Activated T-cell treated with anti-CD3 and anti-CD28 coated beads, Interleukin-2, amount 50 U/mL, for 4 hours (primary cell): ENCODE measurements at places on chromosomes 5 and 9.

- no peak for DNase-seq
Observed at GRCh38 chr5:16896767-16897166, 39.3 kb downstream of the MYO10 start.

DNA sequence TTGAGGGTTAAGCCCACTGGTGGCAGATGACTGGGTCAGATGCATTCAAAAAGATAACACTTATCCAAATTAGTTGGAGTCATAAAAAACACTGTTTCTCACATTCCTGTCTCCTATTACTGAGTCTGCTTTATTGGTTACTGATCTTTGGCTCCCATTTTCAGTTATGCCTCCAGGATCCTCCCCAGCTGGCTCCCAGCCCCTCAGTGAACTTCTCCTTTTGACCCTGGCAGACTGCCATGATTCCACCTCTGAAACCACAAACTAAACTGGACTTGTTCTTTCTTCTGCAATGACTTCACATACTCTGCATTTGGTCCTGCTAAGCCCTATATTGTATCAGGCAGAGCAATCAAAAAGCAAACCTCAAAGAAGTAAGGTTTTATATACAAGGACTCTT, 860.8 kb upstream of the DMAC1 start:
- DNase-seq: no peak

DNA sequence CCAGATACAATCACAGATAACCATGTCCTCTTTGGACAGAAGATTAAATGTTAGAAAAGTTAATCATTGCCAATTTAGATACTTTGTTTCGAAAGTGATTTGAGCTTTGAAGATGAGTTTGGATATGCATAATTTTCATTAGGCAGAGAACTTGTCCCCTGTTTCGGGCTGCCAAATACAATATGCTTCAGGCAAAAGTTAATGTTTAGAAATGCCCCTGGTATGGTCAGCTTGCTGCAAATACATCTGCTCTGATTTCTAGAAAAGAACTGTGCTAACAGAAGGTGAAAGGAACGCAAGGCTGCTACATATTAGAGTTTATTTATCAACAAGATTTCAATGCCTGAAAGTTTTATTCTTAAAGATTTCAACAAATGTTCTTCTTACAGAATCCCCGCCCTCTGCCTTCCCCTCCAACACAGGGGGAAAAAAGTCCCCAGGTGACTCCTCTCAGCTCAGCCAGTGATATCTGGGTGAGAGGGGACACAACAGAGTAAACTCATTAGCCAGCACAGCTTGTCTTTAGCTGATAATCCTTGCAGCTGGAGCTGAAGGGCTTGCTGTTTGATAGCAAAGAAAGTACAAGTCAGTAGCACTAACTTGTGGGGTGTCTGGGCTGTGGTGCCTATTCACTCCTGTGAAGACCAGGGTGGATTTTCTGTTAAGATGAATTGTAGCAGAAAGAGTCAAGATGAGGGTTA, 435.7 kb downstream of the DMAC1 start:
- DNase-seq: no peak

DNA sequence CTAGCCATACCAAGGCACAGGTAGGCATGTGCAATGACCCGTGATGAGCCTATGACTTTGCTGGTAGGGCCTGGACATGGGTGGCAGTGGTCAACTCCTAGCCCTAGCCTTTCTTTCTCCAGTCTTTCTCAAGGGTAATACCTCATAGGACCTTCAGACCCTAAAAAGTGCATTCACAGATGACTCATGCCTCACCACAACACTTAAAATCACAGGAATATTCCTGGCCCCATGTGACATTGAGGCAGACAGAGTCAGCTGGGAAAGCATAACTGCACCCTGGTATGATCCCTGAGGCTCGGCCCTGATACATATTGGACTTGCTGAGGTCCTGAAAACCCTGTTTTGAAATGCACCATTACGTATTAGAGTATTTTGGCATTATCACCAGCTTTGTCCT, 449.5 kb downstream of the HINT1 start:
- no peak for DNase-seq

DNA sequence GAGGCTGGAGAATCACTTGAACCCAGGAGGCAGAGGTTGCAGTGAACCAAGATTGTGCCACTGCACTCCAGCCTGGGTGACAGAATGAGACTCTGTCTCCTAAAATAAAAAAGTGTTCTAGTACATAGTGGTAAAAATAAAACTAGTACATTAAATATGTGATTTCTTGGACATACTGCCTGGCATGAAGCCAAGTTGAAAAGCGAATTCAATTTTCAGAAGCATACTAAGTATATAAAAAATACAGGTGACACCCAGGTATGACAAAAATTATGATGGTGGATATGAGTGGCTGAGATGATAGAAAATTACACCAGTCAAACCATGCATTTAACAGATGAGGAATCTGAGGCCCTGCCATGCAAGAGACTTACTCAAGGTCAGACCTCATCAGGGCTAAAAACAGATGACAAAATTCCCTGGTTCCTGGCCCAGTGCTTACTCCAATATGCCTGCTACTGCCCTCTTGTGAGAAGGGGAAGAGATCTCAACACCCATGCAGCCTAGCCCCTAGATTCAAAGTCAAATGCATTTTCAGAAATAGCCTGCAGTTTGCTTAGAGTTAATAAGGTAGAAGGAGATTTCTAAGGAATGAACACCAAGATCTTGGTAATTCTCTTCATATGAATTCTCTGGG, 46.6 kb upstream of the GNPDA1 start:
- DNase-seq: no peak

DNA sequence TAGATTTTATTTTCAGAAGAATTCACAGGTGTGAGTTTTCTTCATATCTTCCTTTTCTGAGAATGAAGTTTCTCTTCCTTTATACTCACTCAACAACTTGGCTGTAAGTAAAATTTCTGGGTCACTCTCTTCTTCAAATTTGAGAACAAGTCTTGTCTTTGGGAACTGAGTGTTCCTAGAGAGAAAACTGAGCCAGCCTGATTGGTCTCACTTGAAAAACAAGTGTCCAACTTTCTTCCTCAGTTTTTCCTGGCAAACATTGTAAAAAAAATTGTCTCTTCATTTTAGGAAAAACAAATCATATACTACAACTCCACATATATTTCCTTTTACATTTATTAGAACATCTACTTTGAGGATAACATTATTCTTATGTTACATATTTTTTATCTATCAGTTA, 156.1 kb upstream of the GHR start:
- no peak for DNase-seq
